ENCODE measurements at places on chromosomes 5 and 9. TPM values are rescaled to one million over a fixed set of nuclear protein-coding genes. Genes with fewer than 3 reads are reported as not detected.

ANKRD31 gene
- total RNA-seq = 0.08 TPM

GPR21 gene
- total RNA-seq = not detected

DNA sequence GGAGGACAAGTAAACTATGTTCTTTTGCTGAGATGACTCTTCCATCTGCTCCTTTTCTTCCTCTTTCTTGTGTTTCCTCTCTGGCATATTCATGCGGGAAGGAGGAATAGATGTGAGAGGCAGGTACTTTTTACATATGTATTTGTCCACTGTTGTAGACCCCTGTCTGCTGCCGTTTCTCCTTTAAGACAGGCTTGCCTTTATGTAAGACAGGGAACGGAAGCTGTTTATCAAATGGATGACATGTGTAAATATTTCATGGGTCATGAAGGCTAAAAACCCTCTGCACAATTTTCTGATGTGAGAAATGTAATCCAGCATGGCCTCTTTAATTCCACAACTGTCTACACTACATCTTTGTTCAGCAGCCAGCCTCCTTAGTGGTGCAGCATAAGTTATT lies 1525.5 kb upstream of the NUDT12 start:
- DNase-seq = no peak

OR1N1 gene
- total RNA-seq = not detected

DNA sequence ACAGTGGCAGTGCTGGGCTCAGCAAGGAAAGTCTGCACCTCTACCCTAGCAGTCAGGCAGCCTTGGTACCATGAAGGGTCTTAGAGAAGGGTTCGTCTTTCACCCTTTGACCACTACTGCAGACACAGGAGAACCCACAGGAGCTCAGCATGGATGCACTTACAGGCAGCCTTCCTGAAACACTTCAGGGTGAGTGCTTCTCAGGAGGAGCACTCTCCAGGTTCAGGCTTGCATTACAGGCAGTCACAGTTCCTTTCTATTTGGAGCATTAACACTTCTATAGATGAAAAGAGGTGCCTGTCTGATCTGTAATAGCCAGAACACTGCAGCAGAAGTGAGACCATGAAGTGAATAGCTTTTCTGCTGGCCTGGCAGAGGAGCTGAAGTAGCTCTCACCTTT lies 8.7 kb upstream of the CYLC2 start:
- DNase-seq = no peak

GRCh38 chr9:74458832-74459231 lies 38.3 kb upstream of the RORB start:
- no peak for DNase-seq

GRCh38 chr5:15837551-15838289 lies 337.7 kb downstream of the FBXL7 start:
- no peak for DNase-seq

CORO2A gene
- 0.30 TPM for total RNA-seq

- no peak for DNase-seq
Measured at GRCh38 chr9:112327718-112328450, 5.5 kb downstream of the PTBP3 start.

GRCh38 chr5:62686692-62687091 lies 108.1 kb downstream of the LRRC70 start:
- DNase-seq = no peak

EDIL3 gene
- 1.7 TPM for total RNA-seq

- DNase-seq = peak; percentile 86
Measured at GRCh38 chr9:130682421-130683121, 11.0 kb upstream of the EXOSC2 start.

NDST1 gene
- total RNA-seq = 50.8 TPM

GRCh38 chr5:176190886-176191755 lies 47.1 kb upstream of the SIMC1 start:
- no peak for DNase-seq

SUB1 gene
- 175 TPM for total RNA-seq

DNA sequence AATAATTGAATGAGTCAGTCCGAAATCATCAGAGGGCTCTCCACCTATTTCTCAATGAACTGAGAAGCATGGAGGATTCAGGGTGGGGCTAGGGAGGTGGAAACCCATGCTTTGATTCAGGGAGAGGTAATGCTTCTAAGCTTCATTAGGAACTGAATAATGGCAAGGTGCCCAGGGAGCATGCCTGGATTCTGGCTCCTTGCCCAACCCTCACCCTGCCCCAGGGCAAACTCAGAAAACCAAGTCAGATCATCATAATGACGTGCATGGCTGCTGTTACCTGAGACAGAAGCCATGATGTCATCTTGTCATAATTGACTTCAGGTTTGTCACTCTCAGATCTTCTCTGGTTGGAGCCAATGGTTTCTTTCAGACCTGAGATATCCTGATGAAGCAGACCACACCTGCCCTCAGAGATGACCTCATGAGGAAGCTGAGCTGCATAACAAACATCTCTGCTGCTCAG lies 199.6 kb downstream of the SYK start:
- no peak for DNase-seq

DNA sequence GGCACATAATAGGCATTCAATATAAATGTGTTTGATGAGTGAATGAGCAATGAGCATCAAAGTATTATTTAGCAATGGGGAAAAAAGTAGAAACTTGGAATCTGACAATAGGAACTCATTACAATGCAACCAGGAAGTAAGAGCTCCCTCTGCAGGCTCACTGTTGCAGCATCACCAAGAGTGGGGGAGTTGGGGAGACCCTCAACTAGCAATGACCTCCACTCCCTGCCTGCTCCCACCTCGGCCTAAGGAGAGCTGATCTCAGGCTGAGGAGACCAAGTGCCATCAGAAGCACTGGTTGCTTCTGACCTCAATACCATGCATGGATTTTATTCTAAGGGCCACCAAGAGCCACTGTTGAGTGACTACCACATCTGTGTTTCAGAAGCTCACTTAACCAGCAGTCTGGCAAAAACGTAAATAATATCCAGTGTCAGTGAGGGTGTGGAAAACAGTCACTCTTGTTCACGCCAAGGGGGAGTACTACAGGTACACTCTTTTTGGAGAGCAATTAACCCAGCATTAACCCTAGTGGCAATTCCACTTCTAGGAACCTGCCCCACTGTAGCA lies 8.0 kb downstream of the VDAC1 start:
- no peak for DNase-seq

CCDC180 gene
- 3.1 TPM for total RNA-seq

DNA sequence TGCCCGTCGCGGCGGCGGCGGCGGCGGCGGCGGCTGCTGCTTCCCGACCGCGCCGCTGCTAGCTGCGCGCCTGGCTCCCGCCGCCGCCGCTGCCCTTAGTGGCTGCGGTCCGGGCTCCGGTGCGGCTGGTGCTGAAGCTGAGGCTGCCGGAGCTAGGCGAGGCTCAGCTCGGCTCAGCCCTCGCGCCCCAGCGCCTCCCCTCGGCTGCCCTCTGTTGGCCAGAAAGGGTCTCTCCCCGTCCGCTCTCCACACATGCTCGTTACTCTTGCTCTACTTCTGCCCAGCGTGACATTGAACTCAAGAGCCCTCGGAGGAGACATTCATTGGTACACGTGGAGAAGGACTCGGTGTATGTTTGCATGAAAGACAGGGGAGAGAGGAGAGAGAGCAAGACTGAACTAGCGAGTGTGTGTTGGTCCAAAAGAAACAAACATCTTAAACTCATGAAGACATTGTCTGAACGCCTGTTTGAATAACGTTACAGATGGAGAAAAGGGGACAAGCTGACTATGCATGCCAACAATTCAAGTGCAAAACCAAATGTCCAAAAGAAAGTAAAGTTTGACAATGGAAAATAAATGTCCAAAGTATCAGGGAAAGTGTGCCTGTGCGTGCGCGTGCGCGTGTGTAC lies at the start of gene HCN1:
TSS of gene HCN1 (minus strand) at position 175 of the 631 bp plus-strand sequence.
- peak; percentile 86 for DNase-seq

FBP2 gene
- total RNA-seq = 0.27 TPM

GRCh38 chr9:120389867-120390266 lies 190.1 kb downstream of the CDK5RAP2 start:
- DNase-seq = no peak

- no peak for DNase-seq
Measured at GRCh38 chr5:53923961-53924360, 363.5 kb downstream of the NDUFS4 start.

ORM1 gene
- 1.2 TPM for total RNA-seq

DNA sequence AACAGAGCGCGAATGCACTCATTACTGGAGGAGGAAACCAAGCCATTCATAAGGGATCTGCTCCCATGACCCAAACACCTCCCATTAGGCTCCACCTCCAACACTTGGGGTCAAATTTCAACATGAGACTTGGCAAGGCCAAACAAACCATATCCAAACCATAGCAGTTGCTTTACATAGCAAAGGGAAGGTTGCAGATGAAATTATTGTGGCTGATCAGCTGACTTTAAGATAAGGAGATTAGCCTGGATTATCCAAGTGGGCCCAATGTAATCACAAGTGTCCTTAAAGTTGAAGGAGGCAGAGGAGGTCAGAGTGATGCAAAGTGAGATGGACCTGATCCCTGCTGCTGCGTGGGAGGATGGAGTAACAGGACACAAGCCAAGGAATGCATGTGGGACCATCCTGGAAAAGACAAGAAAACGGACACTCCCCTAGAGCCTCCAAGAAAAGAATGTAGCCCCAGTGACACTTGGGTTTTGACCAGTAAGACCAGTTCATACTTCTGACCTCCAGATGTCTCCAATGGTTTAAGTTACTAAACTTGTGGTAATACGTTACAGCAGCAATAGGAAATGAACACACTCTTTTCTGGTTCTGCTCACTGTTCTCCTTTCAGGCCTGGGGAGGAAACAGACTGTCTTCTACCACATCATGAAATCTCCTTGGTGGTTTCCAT lies 167.3 kb downstream of the GNAQ start:
- no peak for DNase-seq

DNA sequence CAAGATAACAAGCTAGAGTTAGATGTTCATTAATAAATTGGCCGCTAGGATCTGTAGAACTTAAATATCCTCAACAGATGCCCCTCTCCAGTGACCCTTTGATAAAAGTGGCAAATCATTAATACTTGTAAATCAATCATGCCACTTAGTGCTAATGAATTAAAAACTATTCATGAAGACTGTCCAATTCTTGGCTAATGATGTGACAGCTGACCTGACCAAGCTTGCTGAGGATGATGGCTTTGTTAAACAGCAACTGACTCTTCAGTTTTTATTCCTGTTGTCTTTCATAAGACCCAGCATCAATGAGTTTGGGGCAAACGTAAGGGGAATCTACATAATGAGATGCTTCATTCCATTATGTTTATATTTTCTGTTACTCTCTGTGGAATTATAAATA lies 396.8 kb upstream of the NMUR2 start:
- no peak for DNase-seq

GRCh38 chr5:989961-990530 lies 18.6 kb upstream of the NKD2 start:
- peak; percentile 87 for DNase-seq

- no peak for DNase-seq
Measured at GRCh38 chr5:14650052-14650451, 14.5 kb upstream of the OTULIN start.

ATP10B gene
- not detected for total RNA-seq

- no peak for DNase-seq
Measured at GRCh38 chr5:176908675-176909368, 9.7 kb upstream of the HK3 start.

DNA sequence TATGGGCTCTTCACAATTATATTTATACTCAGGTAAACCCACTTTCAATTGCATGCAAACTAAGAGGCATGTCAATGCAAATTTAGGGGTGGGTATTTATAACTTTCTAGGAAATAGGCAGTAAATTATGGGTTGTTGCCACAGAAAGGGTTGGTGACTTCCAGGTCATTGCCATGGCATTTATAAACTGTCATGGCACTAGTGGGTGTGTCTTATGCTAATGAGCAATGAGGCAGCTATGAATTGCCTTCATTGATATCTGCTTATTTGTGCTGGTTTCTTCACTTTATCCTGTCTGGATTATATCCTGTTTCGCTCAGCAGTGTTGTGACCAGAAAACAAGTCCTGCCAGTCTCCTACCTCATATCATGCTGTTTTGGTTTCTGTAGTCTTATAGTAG lies 597.3 kb upstream of the DAB2 start:
- no peak for DNase-seq

DNA sequence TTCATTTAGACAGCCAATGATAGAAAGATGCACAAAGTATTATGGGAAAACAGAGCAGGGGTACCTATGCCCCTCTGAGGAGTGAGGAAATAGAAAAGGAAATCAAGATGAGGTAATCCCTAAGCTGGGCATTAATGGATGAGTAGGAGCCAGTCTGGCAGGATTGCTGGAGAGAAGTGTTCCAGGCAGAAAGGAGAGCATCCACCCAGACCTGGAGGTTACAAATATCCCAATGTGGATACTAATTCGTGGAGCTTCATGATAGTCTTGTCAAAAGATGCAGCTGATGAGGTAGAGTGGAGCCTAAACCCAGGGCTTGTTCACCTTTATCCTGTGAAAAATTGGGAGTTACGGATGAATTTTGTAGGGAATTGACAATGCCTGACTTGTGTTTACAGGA lies 328.0 kb downstream of the ZNF608 start:
- DNase-seq = no peak
